Sigmoid colon (tissue), 7 donors: ENCODE measurements at places on chromosomes 6 and 20.

DNA sequence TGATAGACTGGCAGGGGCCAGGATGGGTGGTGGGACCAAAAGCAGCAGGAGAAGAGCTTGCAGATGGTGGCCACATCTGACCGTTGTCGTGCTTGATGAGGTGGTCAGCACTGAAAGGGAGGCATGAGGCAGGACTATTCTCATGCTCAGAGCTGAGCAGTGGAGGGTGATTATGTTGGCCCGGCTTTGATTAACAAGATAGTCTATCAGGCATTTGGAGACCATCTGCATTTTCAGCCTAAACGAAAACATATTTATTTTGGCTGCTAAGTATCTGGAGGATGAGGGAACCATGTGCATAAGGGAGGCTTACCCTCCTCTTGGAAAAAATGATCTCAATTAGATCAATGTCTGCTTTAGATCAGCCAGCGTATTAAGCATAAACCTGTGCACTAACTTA, 141.6 kb upstream of the KCNK16 start:
- no peak for DNase-seq

DNA sequence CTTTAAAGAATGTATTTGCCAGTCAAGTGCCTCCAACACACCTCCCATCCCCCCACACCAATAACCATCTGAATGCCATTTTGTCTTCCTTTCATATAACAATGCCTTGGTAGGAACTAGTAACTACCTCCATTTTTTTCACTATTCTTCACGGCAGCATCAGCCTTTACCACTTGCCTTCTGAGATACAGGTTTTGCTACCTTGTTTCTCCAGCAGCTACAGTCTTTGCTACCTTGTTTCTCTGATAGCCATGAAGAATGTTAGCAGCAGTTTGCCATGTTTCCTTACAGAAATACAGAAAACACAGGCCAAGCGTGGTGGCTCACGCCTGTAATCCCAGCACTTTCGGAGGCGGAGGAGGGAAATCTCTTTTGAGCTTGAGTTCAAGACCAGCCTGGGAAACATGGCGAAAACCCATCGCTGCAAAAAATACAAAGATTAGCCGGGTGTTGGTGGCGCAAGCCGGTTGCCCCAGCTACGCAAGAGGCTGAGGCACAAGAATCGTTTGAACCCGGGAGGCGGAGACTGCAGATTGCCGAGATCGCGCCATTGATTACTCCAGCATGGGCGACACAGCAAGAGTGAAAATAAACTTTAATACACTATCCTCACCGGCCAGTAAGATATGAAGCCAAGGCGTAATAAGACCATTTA, 100.9 kb downstream of the HFE start:
- no peak for DNase-seq

GRCh38 chr20:45456632-45457031, 12.9 kb upstream of the WFDC2 start:
- no peak for DNase-seq

DNA sequence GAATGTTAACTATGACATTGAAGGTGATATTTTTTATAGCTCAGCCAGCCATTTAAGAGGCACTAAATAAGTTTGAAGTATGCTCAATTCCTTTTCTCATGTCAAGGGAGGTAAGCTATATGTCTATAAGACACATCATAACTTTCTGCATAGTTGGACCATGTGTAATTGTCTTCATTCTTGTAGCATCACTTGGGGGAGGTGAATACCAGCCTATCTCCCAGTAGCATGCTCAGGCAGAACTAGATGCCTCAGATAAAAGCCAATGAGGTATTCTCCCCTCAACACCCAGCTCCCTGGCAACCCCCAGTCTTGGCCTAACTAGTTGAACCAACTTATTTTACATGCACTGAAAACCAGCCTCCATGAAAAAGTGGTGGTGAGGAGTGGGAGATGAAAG, 158.3 kb upstream of the JAG1 start:
- DNase-seq = no peak

GRCh38 chr6:125140808-125141207, 12.8 kb upstream of the TPD52L1 start:
- DNase-seq = no peak

- DNase-seq = no peak
These were observed 302.3 kb downstream of the TENT5A start for GRCh38 chr6:81450180-81450579.

GRCh38 chr20:20367575-20368417, at the start of gene INSM1:
TSS of gene INSM1 (plus strand) at chr20:20368104. CDS start at chr20:20368268, 164 bp downstream.
- no peak for DNase-seq

DNA sequence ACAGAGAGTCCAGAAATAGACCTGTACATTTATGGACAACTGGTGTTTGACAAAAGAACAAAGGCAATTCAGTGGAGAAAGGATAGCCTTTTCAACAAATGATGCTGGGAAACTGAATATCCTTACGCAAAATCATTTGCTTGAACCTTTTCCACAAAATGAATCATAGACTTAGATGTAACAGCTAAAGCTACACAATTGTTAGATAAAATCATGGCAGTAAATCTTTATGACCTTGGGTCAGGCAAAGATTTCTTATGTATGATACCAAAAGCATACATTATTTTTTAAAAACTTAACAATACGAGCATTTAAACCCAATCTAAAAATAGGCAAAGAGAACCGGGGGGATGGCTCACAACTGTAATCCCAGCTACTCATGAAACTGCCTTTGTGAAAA, 73.5 kb upstream of the DST start:
- DNase-seq = no peak

- DNase-seq = no peak
These were observed 15.2 kb downstream of the CTCFL start for GRCh38 chr20:57509665-57510237.

DNA sequence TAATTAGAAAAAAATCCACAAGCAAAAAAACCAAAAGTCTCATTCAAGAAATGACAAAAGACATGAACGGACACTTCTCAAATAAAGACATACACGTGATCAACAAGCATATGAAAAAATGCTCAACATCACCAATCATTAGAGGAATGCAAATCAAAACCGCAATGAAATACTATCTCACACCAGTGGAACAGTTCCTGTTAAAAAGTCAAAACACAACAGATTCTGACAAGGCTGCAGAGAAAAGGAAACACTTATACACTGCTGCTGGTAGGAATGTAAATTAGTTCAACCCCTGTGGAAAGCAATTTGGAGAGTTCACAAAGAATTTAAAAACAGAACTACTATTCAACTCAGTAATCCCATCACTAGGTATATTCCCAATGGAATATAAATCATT, 58.0 kb downstream of the IRAK1BP1 start:
- no peak for DNase-seq

DNA sequence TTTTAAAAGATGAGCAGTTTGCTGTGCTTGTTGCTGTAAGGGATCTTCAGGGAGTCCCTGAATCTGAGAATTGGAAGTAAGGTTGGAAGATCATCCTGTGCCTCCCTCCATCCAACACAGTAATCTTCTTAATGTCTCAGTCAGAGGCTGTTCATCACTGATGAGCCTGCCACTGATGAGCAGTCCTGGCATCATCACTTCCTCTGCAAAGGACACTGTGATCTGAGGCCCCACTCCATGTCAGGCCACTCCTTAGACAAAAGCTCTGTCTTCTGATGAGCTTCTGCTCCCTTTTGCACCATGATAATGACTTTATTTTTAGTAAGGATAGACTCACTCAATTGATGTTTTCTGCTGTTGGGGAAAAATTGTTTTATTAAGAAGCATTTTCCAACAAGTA, 121.0 kb downstream of the UST start:
- DNase-seq = no peak

DNA sequence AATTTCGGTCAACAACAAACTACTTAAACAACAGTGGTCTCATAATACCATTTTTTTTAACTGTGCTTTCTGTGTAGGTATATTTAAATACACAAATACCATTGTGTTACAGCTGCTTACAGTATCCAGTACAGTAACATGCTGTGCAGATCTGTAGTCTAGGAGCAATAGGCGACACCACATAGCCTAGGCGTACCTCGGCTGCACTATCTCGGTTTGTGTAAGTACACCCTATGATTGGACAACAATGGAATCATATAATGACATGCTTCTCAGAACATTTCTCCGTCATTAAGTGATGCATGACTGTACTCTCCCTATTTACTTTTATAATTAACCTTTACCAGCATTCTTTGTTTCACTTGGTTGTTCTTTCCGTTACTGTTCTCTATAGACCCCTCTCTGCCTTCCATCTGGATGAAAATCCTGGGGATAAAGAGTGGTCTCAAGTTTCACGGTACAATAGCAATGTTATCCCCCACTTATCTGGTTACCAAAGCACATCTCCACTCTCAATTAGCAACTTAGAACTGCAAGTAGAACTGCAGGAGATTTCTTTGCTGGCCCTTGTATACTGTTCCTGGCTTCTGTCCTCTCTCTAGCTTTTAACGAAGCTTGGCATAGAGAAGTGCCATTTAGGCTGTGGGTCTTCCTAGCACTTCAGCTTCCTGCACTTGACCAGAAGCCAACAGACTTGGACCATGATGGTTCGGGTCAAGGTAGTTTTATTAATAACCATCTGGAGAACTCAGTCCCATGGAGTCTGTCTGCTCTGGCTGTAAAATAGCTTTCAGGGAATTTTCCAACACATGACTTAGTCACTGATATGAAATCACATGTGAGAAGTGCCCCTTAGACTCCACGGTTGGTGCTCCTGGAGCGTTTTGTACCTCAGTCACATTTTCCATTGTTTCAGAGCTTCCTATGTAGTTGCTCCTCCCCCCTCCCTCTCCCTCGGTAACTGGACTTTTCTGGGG, 80.4 kb upstream of the POPDC3 start:
- no peak for DNase-seq

DNA sequence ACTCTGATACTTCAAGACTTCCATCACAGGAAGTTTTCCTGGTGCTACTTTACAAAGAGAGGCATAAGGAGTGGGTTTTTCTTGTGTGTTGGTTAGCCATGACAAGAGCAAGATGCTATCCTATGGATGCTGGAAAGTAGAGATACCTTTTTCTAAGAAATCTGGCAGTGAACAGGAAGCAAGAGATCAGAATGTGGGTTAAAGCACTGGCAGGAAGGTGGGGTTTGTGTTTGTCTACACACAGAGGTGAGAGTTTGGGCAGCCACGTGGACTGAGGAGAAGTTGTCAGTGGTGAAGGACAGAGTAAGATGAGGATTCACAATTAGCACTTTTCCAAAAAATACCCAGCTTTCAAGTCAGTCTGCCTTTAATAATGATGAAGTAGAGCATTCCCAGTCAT, 17.9 kb downstream of the SLC2A12 start:
- no peak for DNase-seq

DNA sequence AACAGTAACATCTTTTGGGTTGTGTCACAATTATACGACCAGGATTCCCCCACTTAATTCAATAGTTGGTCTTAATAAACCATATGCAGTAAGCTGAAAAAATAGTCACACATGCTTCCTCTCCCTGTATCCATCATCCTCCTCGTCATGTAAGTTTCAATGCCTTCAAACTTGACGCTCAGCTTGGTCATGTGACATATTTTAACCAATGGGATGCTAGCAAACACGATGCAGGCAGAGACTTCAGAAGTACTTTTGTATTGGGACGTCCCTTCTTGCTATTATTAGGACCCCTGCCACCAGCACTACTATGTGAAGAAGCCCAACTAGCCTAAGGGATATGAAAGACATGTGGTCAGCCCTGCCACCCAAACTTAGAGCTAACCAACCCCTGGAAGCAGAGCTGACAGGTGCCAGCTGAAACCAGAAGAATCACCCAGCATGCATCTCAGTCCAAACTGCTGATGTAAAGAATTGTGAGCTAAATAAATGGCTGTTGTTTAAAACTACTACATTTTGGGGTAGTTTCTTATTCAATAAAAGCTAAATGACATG, 49.3 kb downstream of the CGA start:
- DNase-seq = no peak

DNA sequence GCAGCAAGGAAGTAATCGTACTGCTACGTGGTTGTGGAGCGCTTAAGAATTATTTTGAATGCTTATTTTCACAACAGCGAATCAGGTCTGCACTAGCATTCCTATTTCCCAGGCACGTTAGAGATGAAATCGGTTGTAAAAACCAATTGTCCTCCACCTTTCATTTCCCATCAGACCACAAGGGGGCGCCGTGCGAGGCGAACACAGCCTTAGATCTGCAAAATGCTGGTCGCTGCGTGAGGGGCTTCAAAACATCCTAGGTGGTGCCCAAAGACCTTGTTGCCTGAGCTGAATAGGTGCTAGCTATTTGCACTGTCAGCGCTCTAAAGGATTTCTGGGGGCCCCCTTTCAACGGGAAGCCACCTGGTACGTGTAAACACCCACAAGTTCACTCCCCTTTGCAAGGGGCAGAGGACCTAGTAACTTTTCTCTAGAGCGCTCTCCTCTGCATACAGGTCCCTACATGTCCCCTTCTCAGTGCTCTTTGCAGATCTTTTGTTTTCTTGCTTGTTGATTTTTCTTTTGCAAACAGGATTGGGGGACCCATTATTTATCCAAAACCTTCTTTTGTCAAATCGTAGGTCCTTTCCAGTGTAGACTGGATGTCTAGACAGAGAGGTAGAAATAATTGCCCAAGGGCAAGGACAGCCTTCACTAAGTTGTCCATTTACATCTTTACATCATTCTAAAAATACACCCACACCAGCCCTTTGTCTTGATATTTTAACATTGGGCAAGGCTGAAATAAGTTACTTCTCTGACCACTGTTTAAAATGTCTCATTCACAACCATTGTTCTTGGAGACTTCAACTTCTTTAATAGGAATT, 59.8 kb downstream of the NEDD9 start:
- DNase-seq = no peak

DNA sequence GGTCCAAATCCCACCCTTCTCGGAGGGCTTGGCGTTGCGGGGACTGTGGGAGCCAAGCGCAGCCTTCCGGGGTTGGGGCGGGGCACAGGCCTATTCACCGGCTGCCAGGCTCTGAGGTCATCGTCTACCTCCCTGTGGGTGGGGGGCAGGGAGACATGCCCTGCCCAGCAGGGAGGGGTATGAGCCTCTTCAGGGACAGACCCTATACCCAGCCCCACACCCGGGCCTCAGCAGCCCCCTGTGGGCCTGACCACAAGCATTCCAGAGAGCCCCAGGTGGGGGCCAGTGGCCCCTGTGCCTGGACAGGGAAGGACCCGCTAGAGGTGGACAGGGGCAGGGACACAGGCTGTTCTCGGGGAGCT, 11.6 kb downstream of the LAMA5 start:
- peak; percentile 88 for DNase-seq

GRCh38 chr6:131197716-131198115, 62.4 kb downstream of the AKAP7 start:
- DNase-seq = no peak

- no peak for DNase-seq
These were observed 8.7 kb downstream of the PLAGL1 start for GRCh38 chr6:143999406-143999805.
